ENCODE measurements at places on chromosomes 4 and X.
A peak's percentile ranks its signal among the peaks of the same experiment; 100 is the strongest.

GRCh38 chr4:85177679-85178078 lies 211.2 kb upstream of the WDFY3 start:
- no peak for DNase-seq

DNA sequence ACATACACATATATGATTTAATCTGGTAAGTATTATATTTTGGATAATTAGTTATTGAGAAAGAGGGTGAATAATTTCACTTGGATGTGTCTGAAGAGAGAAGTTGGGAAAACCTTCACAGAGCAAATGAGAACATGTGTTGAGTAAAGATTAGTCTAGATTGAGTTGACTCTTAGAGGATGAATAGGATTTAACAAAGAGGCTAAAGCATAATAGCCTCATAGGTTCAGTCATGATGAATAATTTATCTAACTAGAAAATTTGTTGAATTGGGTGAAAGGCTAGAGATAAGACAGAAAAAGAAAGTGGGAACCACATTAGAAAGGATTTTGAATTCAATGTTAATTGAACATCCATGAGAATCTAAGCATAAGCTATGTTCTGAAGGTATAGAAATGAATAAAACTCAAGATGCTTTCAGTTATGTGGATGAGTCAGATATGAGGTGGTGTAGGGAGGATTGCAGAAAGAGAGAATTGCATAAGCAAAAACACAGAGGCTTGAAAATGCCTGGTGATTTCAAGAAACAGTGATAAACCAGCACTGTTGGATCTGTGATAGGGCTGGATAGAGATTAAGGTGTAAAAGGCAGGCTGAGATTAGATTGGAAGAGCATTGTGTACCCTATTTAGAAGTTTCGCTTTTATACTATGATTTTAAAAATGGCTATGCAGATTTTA lies 207.6 kb upstream of the NR3C2 start:
- peak; percentile 38 for DNase-seq

- DNase-seq = no peak
Observed at GRCh38 chr4:38837849-38838248, 18.8 kb downstream of the TLR6 start.

- DNase-seq = no peak
Observed at GRCh38 chrX:43559644-43560043, 96.5 kb upstream of the MAOA start.

DNA sequence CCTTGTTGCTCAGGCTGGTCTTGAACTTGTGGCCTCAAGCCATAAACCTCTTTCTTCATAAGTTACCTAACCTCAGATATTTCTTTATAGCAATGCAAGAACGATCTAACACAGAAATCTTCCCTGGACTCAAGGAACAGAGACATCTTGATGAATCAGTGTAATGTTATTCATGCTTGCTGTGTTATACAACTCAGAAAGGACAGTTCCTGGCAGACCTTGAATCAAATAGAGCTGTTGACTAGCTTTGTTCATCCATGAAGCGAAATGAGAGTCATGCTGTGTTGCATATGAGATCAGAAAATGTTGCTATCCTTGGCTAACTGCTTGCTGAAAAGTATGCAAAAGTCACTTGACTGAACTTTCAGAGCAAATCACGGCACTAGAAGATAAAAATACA lies 72.6 kb upstream of the ARHGAP24 start:
- DNase-seq = peak; percentile 72

DNA sequence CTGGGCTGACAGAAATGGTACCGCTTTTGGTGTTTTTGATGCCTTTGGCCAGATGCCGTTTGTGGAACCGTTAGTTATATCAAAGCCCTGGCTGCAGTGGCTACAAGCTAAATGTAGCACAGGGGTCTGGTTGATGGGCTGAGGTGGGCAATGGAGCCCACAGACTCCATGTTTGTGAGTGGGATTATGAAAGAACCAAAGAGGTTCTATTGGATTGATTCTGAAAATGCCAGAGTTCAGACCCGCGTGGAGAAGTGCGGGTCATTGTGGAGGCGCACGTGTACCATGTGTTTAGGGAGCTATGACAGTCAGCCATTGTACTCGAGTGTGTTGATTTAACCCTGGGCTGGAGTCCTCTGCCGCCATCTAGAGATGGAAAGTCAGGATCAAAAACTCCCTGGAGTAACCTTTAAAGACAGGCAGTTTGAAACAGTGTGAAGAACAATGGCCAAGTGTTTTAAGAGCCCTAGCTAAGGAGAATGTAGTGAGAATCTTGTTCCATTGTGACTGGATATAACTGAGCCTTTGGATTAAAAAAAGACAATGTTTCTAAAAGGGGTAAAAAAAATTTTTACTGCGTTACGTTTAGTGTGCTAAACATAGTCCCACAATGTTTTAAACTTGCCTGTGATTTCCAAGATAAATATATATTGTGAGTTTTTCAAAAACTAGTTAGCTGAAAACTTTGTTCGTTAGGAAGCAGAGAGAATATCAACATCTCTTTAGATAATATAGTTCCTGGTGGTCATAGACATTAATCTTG lies 12.7 kb downstream of the ART3 start:
- DNase-seq = peak; percentile 70

- no peak for DNase-seq
Observed at GRCh38 chr4:105933083-105933482, 37.8 kb downstream of the NPNT start.
